ENCODE measurements at places on chromosomes 1 and 21. TPM values are rescaled to one million over a fixed set of nuclear protein-coding genes. Genes with fewer than 3 reads are reported as not detected.
A peak's percentile ranks its signal among the peaks of the same experiment; 100 is the strongest.

DNA sequence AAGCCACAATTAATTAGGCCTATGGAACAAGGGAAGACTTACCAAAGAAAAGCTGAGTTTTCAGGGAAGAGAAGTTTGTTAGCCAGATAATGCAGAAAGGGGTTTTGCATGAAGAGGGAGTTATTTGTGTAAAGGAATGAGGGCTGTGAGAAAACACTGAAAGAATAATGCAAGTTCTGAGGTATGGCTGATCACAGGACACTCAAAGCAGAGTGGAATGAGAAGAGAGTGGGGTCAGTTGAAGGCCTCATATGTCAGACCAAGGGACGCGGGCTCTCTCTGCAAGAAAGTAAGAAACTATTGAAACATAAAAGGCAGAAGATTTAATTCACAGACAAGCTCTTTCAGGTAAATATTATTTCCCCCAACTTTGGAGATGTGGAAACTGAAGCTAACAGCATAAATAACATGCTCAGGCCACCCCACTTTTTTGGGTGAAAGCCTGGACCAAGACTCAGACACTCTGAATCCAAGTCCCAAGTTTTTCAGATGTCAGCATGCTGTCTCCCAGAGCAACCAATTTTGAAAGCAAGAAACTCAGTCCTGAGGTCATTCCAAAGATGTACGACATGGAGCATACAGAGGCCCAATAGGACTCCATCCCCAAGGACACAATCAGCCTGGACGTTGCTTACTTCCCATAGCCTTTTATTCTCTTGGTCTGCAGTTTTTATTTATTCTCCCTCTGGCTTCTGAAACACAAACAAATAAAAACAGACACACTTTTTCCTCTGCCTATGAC, 47.3 kb upstream of the FGGY start:
- DNase-seq: no peak
- no peak overlapping the region for H3K27ac ChIP-seq
- no peaks in the 10 kb centered on the region for H3K4me1 ChIP-seq
- no peaks in the 10 kb centered on the region for H3K36me3 ChIP-seq
- no peak overlapping the region for H3K4me3 ChIP-seq
- H3K27me3 ChIP-seq: no peaks in the 10 kb centered on the region

DNA sequence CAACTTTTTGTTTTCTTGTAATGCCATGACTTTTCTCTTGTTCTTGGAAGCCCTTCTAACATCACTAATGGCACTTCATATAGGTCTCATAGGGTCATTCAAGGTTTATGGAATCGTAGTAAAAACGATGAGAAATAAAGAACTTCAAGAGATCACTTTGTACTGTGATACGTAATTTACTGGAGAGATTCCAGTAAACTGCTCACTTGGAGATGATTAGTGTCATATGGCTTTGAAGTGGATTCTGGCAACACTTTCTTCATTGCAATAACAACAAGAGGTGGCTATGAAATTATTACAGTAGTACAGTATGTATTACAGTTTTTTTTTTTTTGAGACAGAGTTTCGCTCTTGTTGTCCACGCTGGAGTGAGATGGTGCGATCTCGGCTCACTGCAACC, 103.4 kb downstream of the RUSC1 start:
- DNase-seq: no peak
- H3K27me3 ChIP-seq: no peaks in the 10 kb centered on the region
- no peaks in the 10 kb centered on the region for H3K4me1 ChIP-seq

DNA sequence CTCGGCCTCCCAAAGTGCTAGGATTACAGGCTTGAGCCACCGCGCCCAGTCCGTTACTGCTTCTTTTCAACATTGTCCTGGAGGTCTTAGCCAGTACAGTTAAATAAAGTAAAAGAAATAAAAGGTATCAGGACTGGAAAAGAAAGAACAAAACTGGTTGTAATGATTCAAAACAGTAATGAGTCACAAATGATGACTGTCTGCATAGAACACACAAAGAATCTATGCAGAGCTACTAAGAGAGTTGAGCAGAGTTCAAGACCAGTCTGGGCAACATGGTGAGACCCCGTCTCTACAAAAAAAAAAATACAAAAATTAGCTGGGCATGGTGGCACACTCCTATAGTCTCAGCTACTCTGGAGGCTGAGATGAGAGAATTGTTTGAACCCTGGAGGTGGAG, 23.4 kb downstream of the BCAR3 start:
- H3K36me3 ChIP-seq: no peaks in the 10 kb centered on the region
- DNase-seq: no peak
- H3K4me1 ChIP-seq: peaks cover 5% of the 10 kb centered on the region
- no peak overlapping the region for H3K4me3 ChIP-seq
- H3K27me3 ChIP-seq: peaks cover 13% of the 10 kb centered on the region

GRCh38 chr1:51433269-51433971, 85.6 kb downstream of the EPS15 start:
- H3K4me3 ChIP-seq: no peak overlapping the region
- peak overlapping the region; percentile 73 for H3K27ac ChIP-seq
- no peaks in the 10 kb centered on the region for H3K27me3 ChIP-seq
- peaks cover 13% of the 10 kb centered on the region for H3K4me1 ChIP-seq
- DNase-seq: no peak

DNA sequence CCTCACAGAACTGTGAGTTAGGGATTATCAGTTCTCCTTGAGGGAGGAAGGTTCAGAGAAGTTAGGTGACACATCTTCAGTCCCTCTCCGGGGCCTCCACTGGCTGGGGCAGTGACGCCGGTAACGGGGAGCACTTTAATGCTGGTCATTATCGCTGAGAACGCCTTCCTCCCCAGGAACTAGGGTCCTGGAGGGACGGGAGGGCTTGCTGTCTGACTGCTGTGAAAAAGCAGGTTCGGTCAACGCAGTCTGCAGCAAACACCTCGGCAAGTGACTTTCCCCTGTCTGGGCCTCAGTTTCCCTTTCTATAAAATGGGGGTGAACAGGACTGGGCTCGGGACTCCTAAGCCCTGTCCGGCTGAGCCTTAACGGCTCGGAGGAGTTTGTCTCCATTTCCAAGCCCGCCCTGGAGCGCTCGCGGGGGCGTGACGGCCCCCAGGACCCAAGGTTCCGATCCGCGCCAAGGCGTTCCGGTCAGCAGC, 341 bp upstream of the TMEM61 start:
- H3K36me3 ChIP-seq: no peaks in the 10 kb centered on the region
- no peak overlapping the region for H3K27ac ChIP-seq
- H3K4me1 ChIP-seq: no peaks in the 10 kb centered on the region
- H3K27me3 ChIP-seq: peaks cover 74% of the 10 kb centered on the region
- no peak overlapping the region for H3K4me3 ChIP-seq

DNA sequence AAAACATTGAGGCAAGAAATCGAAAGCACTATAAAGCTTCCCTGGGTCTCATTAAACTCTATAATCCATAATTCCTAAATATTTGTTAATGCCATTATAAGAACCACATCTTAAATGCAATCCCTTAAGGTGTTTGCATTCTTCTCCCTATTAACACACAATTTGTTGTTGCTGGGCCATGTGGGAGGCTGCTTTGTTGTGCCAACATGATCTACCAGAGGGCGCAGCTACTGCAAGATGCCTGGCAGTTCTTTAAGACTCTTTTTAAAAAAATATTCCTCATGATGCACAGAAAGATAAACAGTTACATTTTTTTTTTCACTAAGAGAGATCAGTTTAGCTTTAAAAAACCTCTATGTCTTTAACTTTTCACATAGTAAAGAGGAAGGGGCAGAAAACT, 39.0 kb upstream of the BCAS2 start:
- no peak overlapping the region for H3K4me3 ChIP-seq
- H3K27me3 ChIP-seq: peaks cover 9% of the 10 kb centered on the region
- no peaks in the 10 kb centered on the region for H3K36me3 ChIP-seq

- no peaks in the 10 kb centered on the region for H3K27me3 ChIP-seq
- H3K36me3 ChIP-seq: no peaks in the 10 kb centered on the region
- no peak overlapping the region for H3K27ac ChIP-seq
- DNase-seq: no peak
- no peaks in the 10 kb centered on the region for H3K4me1 ChIP-seq
Observed at GRCh38 chr1:56070601-56071000, 508.8 kb downstream of the PLPP3 start.

DNA sequence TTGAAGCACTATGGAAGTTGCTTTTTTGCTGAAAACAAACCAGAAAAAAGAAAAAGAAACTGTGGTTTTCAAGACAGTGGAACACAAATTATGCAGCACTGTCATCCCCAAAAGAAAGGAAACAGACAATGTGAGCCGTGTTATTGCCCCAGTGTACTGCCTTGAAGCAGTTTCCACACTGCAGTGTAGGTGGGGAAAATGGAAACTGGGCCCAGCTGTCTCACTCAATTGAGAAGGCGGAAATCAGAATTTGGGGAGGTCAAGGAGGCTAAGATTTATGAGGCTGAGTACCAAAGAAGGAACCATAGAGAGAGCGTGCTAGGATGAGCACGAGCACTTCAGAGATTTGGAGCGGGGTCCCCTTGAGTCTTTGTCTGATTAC, 55.5 kb downstream of the MPZL1 start:
- DNase-seq: no peak
- H3K36me3 ChIP-seq: peaks cover 59% of the 10 kb centered on the region
- no peak overlapping the region for H3K4me3 ChIP-seq
- no peak overlapping the region for H3K27ac ChIP-seq
- H3K4me1 ChIP-seq: no peaks in the 10 kb centered on the region
- H3K27me3 ChIP-seq: no peaks in the 10 kb centered on the region

GRCh38 chr1:53968125-53968513, 22.0 kb downstream of the LRRC42 start:
- DNase-seq: no peak
- H3K27ac ChIP-seq: no peak overlapping the region
- no peaks in the 10 kb centered on the region for H3K27me3 ChIP-seq
- no peaks in the 10 kb centered on the region for H3K4me1 ChIP-seq
- peaks cover 61% of the 10 kb centered on the region for H3K36me3 ChIP-seq
- no peak overlapping the region for H3K4me3 ChIP-seq

DNA sequence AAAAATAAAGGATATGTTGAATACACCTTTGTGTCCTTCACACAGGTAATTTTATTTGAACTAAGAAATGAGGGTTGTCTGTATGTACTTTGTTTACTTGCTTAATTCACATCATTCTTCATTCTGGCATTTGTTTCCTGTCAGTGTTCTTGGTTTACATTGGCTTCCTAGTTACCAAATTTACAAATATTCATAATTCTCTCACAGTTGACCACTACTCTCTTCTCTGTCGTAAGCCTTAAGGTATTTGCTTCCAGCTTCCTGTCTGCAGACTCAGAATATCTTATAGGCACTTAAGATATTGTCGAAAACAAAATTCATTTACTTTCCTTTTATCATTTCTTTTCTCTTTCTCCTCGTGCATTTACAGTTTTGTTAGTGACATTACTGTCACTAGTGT, 15.9 kb downstream of the RNPC3 start:
- DNase-seq: no peak
- no peaks in the 10 kb centered on the region for H3K4me1 ChIP-seq
- H3K27ac ChIP-seq: no peak overlapping the region
- H3K36me3 ChIP-seq: peaks cover 81% of the 10 kb centered on the region
- no peaks in the 10 kb centered on the region for H3K27me3 ChIP-seq

DNA sequence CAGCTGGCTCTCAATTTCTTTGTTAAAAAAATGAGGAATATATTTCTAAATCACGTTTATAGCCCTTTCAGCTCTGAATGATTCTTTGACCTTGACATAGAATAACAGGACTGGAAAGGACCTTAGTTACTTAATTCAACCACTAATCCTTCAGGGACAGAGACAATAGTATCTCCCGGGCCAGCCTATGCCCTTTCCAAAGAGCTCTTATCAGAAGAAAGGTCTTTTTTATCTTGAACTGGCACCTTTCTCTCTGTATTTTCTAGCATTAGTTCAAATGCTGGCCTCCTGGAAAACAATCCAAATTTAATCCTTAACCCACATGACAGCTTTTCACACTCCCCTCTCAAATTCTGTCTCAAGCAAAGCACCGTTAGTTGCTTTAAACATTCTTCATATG, 44.8 kb upstream of the FBXO28 start:
- no peak overlapping the region for H3K27ac ChIP-seq
- H3K4me3 ChIP-seq: no peak overlapping the region
- H3K36me3 ChIP-seq: no peaks in the 10 kb centered on the region
- H3K4me1 ChIP-seq: no peaks in the 10 kb centered on the region

KLHDC8A gene
- total RNA-seq: 0.16 TPM

PCAT6 gene
- 2.4 TPM for total RNA-seq

LINGO4 gene
- total RNA-seq: not detected

CFAP74 gene
- not detected for total RNA-seq

CD247 gene
- total RNA-seq: 0.22 TPM

S100A7 gene
- total RNA-seq: not detected

WNT3A gene
- not detected for total RNA-seq

Measured in K562 (cell line).